ENCODE measurements at places on chromosomes 12 and 14. TPM values are rescaled to one million over a fixed set of nuclear protein-coding genes. Genes with fewer than 3 reads are reported as not detected.

Gene MYH6
- not detected for total RNA-seq

DNA sequence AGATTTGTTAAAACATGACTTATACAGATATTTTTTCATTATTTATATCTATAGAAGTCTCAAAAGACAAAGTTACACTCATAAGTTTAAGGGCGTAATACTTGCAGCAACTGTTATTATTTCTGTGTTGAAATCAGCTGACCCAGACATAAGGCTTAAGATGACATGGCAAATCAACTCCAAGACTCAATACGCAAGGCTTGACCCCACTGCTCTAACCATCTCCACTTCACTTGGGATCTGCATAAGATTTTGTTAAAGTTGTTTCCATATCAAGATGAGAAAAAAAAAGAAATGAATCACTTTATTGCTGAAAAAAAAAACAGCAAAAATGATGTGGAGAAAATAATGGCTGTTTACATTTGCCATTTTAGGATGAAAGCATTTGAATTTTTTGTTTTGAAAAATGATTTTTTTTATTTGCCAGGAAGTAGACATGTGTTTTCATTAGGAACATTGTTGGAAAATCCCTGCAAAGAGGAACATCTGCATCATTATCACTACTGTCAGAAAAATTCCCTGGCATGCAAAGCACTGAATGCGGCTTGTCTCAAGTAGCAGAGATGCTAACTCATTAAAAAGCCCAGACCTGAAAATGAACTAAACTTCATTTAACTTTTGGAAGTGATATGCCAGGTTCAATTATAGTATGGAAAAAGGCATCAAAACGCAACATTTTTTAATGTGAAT, 73.5 kb downstream of the LIN7A start:
- DNase-seq = no peak

- DNase-seq = no peak
Observed at GRCh38 chr12:53523131-53523530, 15.8 kb upstream of the NPFF start.

GRCh38 chr14:96233661-96234060, 22.3 kb upstream of the BDKRB1 start:
- no peak for DNase-seq

Gene IFNG-AS1
- not detected for total RNA-seq

- no peak for DNase-seq
Observed at GRCh38 chr12:109632342-109632741, 58.7 kb downstream of the MVK start.

Gene RIMKLB
- 35.5 TPM for total RNA-seq

- DNase-seq = peak; percentile 10
Observed at GRCh38 chr14:100783630-100784370, 42.1 kb upstream of the MEG3 start.

Gene WNT1
- total RNA-seq = not detected

GRCh38 chr12:30661210-30661609, 34.5 kb downstream of the IPO8 start:
- no peak for DNase-seq

Gene C14orf132
- 0.35 TPM for total RNA-seq

- DNase-seq = no peak
Observed at GRCh38 chr12:70787612-70788011, 132.9 kb downstream of the PTPRR start.

GRCh38 chr14:33879684-33880286, 71.1 kb downstream of the EGLN3 start:
- DNase-seq = no peak

GRCh38 chr14:34354556-34354955, 107.5 kb downstream of the SPTSSA start:
- no peak for DNase-seq

DNA sequence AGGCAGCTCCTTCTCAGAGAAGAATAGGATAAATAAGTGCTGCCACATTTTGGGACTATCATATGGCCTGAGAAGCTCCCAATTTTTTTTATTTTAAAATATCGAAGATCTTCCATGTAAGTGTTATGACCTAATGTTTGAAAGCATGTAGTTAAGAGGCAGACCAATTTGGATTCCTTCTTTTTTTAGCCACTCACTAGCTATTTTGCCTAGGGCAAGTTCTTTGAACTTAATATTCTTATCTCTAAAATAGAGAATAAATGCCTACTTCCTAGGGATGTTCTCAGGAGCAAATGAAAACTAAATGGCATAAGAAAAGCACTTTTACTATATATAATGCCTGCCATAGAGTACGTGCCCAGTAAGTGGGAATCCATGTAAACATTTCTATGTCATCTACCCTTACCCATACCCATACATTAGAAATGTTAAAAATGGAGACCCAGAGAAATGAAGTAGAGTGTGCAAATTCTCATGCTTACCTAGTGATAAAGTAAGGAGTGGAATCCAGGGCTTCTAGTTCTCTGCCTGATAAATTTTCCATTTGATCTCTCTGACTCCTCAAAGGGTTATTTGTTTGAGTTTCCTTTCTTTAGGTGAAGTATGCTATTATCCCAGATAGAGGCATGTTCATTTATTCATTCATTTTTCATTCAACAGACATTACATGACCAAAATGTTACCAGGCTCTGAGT, 148.3 kb downstream of the TGFB3 start:
- no peak for DNase-seq

Gene PTGR2
- total RNA-seq = 8.3 TPM

DNA sequence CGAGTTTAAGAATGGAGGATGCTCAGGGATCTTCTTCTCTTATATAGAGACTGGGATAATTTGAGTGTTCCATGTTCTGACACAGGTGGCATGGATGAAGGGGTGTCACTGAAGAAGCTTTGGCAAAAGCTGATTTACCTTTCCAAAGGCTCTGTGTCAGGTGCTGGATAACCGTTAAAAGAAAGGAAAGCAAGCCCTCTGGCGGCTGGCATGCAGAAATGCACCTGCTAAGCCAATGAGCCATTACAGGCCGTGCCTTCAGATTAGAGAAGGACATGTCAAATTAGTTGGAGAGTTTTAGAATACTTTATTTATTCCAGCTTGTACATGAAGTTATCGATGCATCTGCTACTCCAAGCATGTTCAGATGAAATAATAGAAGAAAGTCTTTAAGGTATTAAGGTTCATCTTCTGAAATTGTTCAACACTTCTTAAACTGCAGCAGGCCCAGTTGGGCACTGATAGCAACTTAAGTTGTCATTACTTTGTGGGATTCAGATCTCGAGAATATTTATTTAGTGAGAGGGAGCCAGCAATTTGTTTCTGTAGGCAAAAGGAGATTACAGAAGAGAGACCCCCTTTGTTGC, 678.2 kb downstream of the NRXN3 start:
- peak; percentile 41 for DNase-seq

- no peak for DNase-seq
Observed at GRCh38 chr12:12538535-12538934, 24.1 kb downstream of the DUSP16 start.

DNA sequence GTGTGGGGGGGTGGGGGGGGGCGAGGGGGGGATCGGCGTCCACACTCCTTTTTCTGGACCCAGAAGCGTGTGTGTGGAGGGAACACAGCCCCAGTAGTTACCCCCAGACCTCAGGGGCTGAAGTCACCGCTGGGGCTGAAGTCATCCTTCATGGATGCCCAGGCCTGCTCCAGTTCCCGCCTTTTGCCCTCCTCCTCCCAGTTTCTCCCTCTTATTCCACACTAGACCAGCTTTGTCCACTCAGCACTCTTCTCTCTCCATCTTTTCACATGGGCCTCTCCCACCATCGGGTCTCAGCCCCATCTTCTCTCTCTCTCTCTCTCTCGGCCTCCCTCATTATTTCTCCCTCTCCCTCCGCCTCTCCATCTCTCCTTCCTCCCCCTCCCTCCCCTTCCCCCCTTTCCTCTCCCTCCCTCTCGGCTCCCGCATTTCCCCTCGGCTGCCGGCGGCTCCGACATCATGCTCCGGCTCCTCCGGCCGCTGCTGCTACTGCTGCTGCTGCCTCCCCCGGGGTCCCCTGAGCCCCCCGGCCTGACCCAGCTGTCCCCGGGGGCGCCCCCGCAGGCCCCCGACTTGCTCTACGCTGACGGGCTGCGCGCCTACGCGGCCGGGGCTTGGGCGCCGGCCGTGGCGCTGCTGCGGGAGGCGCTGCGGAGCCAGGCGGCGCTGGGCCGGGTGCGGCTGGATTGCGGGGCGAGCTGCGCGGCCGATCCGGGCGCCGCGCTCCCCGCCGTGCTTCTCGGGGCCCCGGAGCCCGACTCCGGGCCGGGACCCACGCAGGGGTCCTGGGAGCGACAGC, at the start of gene P3H3:
Gene P3H3, plus strand, starts transcription at position 426 of the 799 bp plus-strand sequence. Its CDS starts 34 bp downstream, at position 460.
- peak; percentile 39 for DNase-seq

GRCh38 chr12:117067016-117067415, 32.2 kb downstream of the TESC start:
- DNase-seq = no peak

GRCh38 chr12:16573398-16574077, 32.4 kb downstream of the LMO3 start:
- DNase-seq = no peak

GRCh38 chr14:49303946-49304516, 282.1 kb downstream of the RPS29 start:
- peak; percentile 34 for DNase-seq

Gene SLC41A2
- total RNA-seq = 4.2 TPM

GRCh38 chr12:109944561-109945359, 44.7 kb downstream of the TCHP start:
- peak; percentile 29 for DNase-seq

Gene SPTB
- 0.58 TPM for total RNA-seq

DNA sequence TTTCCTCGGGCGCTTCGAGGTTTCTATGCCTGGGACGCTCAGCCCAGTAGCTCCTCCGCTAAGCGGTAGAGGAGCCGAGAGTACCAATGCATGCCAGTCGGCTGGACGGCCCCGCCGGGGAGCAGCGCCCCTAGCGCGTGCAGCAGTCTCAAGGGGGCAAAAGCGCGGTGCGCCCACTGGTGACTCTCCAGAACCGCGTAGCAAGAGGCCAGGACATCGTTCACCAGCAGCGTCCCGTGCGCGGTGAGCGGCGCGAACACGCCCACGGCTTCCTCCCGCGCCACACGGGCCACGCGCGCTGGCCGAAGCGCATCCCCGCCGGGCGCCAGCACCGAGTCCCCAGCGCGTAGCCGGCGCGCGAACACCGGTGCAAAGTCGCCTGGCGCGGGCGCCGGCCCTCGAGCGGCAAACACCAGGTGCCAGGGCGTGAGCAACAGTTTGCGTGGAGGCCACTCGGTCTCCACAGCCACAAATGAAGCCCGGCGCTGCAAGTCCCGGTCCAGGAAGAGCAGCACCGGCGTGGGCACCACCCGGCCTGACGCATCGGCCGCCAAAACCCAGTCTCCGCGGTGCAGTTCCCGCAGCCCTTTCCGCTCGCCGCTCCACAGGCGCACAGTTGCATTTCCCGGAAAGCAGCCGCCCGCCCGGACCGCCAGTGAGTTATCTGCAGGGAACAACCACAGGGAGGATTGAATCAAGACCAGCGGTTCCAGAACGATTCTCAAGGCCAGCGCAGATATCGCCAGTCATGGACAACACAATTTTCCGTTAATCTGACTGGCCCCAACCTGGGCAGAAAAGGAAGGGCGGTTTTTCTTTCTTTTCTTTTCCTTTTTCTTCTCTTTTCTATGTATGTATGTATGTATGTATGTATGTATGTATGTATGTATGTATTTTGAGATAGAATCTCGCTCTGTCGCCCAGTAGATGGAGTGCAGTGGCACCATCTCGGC, 4.5 kb downstream of the DHH start:
- DNase-seq = peak; percentile 26

GRCh38 chr12:98503592-98504367, 11.6 kb upstream of the TMPO start:
- DNase-seq = peak; percentile 95

- DNase-seq = no peak
Observed at GRCh38 chr14:51293912-51294389, 53.9 kb downstream of the TMX1 start.

DNA sequence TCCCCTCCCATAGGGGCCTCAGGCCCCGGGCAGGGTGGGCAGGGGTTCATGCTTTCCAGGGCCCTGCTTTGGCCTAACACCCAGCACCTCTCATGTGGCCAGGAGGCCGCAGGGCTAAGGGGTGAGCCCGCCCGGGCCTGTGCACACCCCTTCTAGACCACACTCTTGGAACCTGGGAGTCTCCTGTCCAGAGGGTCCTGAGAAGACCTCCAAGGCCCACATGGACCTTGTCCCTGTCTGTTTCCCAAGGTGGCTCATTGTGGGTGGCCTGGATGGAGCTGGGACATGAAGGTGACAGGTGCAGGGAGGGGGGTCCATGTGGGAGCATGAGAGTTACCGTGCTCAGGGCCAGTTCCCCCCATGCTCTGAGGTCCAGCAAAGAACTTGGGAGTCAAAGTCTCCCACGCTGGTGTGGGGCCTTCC, 11.6 kb downstream of the DLK1 start:
- no peak for DNase-seq

Gene C1S
- total RNA-seq = 1.9 TPM

DNA sequence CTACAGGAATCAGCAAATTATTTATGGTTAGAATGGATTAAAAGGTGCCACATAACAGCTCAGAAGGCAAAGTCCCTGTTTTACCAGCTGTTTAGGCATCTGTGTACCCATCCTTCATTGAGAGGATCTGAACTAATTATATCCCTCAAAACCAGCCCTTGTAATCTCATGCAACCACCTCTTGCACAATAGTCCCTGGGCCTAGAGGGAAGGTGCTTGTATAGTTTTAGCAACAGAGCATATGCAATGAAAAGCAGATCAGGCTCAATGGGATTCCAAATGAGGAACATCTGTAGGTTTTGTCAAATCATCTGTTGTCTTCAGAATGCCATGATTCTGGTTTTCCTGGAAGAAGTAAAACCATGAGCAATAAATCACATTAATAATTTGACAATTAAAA, 26.0 kb upstream of the GLIPR1L2 start:
- DNase-seq = no peak

GRCh38 chr14:26138764-26139445, 458.9 kb downstream of the NOVA1 start:
- peak; percentile 5 for DNase-seq

DNA sequence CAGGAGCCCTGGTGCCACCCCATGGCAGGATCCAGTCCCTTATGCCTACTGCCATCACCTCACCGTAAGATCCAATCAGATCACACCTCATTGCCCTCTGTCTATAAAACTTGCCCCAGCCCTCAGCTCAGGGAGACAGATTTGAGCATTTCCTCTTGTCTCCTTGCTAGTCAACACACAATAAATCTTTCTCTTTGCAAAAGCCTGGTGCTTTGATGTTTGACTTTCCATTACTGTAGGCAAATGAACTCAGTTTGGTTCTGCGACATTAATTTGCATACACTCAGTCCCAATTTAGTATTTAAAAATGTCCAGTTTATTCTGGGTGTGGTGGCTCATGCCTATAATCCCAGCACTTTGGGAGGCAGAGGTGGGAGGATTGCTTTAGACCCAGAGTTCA, 188.4 kb downstream of the AEBP2 start:
- DNase-seq = no peak

Gene ABCD2
- 0.03 TPM for total RNA-seq

Gene AP4S1
- 5.5 TPM for total RNA-seq
